ENCODE measurements at places on chromosomes 1 and 21. TPM values are rescaled to one million over a fixed set of nuclear protein-coding genes. Genes with fewer than 3 reads are reported as not detected.

DNA sequence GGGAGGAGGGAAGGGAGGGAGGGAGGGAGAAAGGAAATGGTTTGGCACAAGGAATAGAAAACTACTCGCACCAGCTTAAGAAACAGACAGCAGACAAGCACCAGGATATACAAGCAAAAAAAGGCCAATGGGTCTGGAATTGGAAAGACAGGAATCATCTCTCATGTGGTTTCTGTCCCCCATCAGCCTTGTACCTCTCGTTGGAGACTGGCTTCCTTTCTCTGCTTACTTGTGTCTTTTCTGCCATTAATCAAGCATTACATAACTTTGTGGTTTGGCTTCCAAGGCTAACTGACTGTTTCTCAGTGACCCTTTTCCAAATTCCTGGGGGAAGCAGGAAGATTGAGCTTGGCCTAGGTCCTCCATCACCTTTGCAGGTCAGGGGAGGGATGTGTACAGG, 11.8 kb upstream of the RALGPS2 start:
- H3K4me3 ChIP-seq = no peak overlapping the region
- no peaks in the 10 kb centered on the region for H3K27me3 ChIP-seq
- no peaks in the 10 kb centered on the region for H3K36me3 ChIP-seq
- H3K4me1 ChIP-seq = no peaks in the 10 kb centered on the region
- no peak overlapping the region for H3K27ac ChIP-seq
- no peak for DNase-seq

DNA sequence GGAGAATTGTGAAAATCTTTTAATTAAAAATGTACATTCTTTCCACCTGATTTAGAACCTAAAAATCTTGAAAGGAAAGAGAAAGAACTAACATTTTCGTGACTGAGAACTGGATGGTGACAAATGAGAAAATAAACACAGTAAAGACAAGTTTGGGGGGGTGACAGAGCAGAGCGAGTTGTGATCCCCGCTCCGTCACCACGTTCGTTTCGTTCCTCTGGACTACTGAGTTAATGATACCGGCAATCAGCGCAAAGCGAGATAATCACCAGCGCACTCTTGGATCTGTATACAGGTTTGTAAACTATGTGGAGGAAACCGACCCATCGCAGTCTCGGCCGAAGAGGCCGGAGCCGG, 31.2 kb upstream of the CFAP126 start:
- H3K4me1 ChIP-seq = peaks cover 10% of the 10 kb centered on the region
- peak overlapping the region; percentile 95 for H3K4me3 ChIP-seq
- peaks cover 1% of the 10 kb centered on the region for H3K27me3 ChIP-seq
- no peak for DNase-seq
- H3K27ac ChIP-seq = peak overlapping the region; percentile 100

Gene SFN
- total RNA-seq = 0.42 TPM

- no peaks in the 10 kb centered on the region for H3K4me1 ChIP-seq
- H3K4me3 ChIP-seq = no peak overlapping the region
- peaks cover 2% of the 10 kb centered on the region for H3K27me3 ChIP-seq
- no peak overlapping the region for H3K27ac ChIP-seq
Observed at GRCh38 chr1:111821121-111821745, 65.5 kb downstream of the DDX20 start.

DNA sequence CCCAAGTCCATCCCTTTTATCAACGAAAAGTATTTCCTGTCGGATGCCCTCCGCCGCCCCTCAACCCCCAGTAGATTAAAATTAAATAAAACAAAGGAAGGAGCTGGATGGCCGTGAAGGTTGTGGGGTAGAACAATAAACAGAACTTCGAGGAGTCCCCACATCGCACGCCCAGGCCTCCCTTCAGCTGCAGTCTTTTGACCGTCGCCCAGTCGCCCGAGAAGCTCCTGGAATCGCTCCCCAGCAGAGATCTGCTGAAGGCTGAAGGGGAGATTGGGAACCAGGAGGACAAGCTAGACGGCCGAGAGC, 905 bp downstream of the BARHL2 start:
- peaks cover 97% of the 10 kb centered on the region for H3K27me3 ChIP-seq
- H3K4me1 ChIP-seq = no peaks in the 10 kb centered on the region
- H3K27ac ChIP-seq = no peak overlapping the region
- no peak overlapping the region for H3K4me3 ChIP-seq
- H3K36me3 ChIP-seq = no peaks in the 10 kb centered on the region

DNA sequence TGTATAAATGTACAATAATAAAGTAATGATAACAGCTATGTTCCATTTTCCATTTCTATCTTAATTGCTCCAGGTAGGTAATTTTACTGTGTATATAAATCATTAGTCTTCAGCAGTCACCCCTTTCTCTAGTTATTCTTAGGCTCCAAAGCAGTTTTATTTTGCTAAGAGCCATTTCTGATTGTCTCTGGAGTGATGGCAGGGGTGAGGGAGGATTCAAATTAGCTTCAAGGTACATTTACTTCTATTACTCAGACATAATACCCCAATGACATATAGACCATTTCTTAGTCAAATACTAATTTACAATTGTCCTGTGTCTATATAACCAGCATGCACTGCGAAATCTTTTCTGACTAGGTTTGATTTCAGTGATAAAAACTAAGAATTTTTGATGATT, 663.4 kb upstream of the PRMT6 start:
- H3K27ac ChIP-seq = no peak overlapping the region
- H3K4me3 ChIP-seq = no peak overlapping the region
- no peak for DNase-seq
- no peaks in the 10 kb centered on the region for H3K4me1 ChIP-seq
- no peaks in the 10 kb centered on the region for H3K36me3 ChIP-seq
